ENCODE measurements at places on chromosomes 3 and 15.

GRCh38 chr3:88031642-88032077 is 27.1 kb downstream of the CGGBP1 start:
- no peak for DNase-seq

GRCh38 chr15:63382966-63383710 is 1.5 kb upstream of the CA12 start:
- DNase-seq: no peak

DNA sequence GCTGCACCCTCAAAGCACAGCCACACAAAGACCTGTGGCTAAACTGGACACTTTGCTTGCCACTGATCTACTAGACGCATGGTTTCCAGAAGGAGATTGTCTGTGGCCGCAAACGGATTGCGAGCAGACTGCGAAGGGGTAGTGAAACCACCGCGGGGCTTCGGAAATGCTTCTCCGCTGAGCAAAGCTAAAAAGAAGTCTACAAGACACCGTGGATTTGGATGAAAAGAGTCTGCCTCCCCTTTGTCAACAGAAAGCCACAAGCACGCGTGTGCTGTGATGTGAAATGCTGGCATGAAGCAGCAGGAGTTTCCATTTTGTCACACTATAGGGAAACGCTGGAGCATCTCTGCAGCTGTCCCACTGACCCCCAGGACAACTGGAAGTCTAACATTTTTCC is 63.0 kb downstream of the TMEM44 start:
- DNase-seq: no peak

DNA sequence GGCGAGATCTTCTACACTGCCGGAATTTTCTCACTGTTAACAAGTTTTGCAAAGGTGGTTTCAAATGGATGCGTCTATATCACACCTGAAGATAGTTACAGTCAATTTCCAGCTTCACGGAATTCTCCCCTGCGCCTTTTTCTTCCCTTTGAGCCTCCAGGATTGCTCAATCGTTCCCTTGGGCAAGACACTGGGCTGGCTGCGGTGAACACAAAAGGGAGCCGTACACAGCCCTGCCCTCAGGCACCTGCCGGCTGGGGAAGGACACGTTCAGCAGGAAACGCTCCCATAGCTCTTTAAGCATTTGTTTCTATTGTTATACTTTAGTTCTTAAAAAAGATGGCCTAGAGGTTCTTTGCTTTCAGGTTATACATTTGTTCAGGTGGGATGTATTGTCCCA is 85.7 kb downstream of the C3orf70 start:
- DNase-seq: no peak

DNA sequence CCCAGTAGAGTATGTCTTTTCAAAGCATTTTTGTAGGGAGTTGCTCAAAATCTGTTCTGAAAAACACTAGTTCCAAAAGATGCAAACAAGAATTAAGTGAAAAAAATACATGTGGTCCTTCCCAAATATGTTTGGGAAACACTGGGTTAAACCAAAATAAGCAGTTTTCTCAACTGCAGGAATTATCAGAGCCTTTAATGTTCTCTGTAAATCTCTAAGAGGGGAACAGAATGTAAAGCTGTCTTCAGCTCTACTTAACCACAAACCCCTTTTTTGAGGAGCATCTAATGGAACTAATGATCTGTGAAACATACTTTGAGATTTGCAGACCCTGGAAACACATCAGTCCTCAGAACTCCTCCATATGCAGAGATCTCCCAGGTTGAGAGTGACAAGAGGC is 9.9 kb downstream of the AQP9 start:
- no peak for DNase-seq

- no peak for DNase-seq
Measured at GRCh38 chr3:77693147-77693546, 653.2 kb downstream of the ROBO2 start.

GRCh38 chr3:157752956-157753786 is 250.0 kb upstream of the VEPH1 start:
- DNase-seq: no peak

DNA sequence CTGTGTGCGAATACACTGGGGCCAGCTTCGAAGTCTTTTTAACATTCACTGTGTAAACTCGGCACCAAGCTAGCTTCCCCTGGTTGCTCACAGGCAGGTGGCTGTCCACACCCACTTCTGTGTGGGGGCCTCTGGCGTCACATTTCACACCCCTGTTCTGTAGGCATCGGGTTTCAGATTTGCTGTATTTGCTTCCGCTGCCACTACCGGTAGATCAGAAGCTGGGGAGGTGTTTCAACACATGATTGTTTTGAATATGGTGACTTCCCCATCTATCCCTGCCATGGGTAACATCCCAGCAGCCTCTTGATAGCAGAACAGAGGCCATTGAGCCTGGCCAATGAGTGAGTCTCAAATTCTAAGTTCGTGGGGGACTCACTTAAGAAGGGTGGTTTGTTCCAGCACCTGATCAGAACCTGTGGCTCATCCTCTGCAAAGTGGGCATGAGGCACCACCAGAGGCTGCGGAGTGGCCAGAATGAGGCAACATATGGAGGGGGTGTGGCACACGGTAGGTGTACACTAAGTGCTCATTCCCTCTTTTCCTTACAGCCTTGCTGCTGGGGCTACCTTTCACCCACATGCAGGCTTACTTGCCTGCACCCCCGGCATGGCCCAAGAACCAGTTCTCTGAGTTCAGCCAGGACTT is 61.5 kb downstream of the IQSEC1 start:
- DNase-seq: peak; percentile 85

DNA sequence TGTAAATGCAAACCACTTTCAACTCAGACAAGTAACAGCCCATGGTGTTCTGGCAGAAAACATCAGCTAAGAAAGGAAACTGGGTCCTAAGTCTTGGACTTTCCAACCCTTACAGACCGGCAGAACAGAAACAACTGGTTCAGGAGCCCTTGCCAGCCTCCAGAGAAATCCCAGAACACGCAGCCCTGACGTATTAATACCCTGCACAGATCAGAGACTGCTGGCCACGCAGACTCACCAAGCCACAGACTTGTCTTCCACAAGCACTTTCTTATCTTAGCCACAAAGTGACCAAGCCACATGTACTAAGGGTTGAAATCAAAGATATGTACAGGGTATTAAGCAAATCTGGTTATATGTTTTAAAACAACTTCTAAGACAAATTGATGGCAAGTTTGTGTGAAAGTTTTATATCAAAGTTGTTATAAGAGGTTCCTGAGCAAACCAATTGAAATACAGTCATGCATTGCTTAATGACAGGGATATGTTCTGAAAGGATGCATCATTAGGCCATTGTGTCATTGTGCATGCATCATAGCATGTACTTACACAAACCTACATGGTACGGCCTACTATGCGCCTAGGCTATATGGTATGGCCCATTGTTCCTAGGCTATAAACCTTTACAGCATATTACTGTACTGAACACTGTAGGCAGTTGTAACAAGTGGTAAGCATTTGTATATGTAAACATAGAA is 36.8 kb downstream of the BTD start:
- no peak for DNase-seq

- DNase-seq: no peak
Measured at GRCh38 chr15:45858491-45858890, 223.7 kb downstream of the SQOR start.

- no peak for DNase-seq
Measured at GRCh38 chr3:34634939-34635338, 836.5 kb downstream of the PDCD6IP start.

DNA sequence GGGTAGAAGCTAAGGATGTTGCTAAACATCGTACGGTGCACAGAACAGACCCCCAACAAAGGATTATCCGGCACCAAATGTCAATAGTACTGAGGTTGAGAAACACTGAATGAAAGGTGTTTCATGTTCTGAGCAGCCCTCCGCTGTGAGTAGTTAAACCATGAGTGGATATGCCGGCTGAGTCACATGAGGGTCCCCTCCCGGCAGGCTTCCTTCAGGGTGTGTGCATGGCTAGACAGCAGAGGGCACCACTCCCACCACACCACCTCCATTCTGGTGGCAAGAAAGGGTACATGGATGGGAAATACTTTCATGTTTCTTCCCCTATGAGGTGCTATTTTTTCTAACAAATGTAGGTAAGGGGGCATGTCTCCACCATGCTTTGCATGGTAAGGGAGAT is 128.3 kb upstream of the SEMA6D start:
- DNase-seq: no peak

DNA sequence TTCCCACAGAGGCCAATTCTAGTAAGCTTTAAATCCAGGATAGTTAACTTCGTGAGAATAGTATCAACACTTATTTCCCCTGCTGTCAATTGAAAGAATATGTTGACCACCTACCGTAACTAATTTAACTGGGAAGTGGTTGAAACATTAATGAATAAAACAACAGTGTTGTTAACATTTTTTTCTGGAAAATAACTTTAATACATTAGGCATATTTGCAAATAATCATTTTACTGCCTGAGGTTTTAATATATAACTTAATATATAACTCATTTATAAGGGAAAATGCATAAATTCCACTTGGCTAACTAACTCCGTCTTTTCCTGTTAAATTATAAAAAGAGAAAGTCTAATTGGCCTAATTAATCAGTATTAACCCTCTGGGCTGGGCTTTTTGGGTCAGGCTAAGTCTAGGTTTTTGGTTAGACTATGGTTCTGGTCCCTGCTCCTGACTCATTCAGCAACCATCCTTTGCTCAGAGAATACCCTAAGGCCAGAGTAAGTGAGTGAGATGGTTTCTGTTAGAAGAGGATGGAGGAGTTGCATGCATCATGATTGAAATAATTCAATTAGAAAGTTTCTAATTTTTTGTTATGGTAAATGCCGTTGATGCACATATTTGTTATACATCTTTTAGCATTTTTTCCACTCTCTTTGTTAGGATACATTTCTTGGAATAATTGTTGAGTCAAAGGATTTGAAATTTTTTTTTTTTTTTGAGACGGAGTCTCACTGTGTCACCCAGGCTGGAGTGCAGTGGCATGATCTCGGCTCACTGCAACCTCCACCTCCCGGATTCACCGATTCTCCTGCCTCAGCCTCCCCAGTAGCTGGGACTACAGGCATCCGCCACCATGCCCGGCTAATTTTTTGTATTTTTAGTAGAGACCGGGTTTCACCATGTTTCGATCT is 10.8 kb upstream of the SKIL start:
- no peak for DNase-seq

DNA sequence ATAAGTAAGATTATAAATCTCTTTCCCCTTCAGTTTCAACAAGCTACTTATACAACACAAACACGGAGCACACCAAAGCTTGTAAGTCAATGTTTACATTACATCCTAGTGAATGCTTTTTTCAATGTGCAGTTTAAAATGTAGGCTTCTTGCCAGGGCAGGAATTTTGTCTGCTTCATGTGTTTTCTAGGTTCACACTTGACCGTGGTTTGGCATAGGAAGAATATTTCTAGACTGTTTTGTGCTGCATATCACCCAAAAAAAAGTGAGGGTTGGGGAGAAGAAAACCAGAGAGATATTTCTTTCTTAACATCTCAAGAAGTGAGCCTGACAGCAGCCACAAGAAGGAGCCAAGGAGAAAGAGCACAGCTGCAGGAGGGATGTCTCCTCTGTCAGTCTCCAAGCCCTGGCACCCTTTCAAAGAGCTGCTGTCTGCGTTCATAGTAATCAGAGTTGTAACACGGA is 255.8 kb downstream of the MEIS2 start:
- no peak for DNase-seq

DNA sequence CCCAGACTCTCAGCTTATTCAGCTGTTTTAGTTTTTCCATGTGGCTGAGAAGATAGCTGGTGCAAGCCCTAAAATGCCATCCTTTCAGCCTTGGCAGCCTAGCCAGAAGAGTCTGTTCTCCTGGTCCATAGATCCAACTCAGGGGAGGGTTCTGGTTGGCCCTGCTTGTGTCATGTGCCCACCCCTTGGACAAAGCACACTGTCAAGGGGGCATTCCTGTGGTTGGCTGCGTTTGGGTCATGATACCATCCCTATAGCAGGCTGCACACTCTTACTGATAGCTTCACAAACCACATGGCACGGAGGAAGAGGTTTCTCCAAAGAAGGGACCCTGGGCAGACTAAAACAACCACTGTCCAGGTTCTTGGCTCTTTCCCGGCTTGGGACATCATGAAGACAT is 8.4 kb upstream of the FSTL1 start:
- DNase-seq: no peak

GRCh38 chr15:92520914-92521623 is 127.4 kb downstream of the ST8SIA2 start:
- no peak for DNase-seq

DNA sequence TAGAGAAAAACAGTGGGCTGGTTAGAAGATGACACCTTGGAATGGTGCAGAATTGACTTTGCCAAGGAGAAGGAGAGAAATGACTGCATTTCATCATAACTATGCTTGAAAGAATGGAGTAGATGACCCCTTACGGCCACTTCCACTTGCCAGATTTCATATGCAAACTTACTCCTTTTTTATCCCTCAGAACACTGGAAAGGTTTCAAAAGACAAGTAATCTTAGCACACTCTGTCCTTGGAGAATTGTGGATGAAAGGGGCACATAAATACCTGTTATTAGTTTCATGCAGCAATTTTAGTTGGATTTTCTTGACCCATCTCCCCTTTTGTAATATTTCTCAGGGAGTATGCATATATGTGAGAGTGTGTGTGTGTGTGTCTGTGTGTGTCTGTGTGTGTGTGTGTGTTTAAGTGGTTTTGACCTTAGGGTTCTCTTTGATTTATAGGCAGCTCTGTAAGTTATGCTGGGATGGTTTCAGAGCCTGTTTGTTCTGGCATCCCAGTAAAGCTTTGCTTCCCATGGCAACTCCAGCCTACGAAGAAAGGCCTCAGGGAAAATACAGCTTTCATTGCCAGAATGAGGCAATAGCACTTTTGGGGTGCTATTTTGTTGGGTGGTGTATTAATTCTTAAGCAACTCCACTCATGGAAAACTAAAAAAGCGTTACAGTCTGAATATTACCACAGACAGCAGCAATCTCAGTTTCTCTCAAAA is 122.2 kb upstream of the TP63 start:
- DNase-seq: no peak

DNA sequence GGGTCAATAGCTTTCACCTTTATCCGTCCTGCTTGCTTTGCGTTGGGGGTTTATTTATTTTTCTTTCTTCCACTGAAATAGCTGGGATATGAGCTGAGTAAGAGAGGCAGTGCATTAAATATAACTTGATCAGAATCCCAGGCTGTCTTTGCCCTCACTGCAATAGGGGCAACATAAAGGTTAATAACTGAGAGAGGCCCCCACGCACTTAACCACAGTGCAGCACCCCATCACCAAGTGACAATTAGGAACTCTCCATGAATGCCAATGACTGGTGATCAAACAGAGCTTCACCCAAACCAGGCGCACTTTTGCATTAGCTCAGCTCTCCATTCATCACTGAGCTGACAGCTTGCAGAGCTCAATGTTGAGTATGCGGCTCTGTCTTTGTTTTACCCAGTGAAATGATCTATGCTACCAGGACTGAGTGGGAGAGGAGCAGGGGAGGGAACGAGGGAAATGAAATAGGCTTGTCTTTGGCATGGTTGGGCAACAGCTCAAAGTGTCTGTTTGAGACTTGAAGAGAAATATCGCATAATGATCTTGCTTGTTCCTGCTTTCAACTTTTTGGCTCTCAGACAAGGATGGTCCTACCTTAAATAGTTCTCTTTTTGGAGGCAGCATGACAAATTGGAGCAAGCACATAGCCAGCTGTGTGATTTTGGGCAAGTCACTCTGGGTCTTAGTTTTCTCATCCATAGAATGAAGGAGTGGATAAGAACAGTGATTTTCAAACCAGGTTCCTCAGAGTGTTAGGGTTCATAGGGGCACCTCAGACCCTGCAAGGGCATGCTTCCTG is 14.5 kb upstream of the GLCE start:
- DNase-seq: no peak
